Hepatic stellate cell (primary cell): ENCODE measurements at places on chromosomes 16 and 17.

DNA sequence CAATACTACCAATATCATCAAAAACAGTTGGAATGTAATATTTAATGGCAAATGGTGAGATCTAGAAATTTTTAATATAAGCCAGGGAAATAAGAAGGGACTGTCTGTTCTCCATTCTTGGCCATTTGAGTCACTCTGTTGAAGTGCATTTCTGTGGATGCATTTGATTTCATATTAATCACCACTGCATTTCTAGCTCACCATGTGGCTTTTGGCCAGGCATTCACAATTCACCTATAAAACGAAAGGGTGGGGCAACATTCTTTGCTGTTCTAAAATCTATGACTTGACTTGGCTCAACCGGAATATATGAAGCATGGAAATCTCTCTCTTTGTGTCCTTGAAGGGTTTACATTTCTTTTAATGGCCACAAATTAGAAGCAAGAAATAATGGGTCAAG is 483.0 kb downstream of the SLC39A11 start:
- DNase-seq: no peak

DNA sequence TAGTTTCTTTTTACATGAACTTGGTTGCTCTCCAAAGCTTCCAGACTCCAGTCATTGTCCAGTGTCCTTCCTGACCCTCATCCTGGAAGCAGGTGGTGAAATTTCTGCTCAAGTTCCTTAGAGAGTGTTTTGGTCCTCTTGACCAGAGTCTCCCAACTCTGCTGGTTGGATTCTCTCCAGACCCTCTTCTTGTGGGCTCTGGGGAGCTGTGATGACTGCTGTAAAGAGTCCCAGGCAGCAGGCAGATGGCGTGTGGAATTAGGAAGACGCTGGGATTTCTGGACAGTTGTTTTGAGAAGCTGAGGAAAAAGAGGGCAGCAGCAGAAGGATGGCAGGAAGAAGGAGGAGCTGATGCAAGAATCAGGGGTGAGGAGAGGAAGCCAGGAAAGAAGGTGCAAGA is 1.6 kb upstream of the SEZ6 start:
- DNase-seq: no peak

- no peak for DNase-seq
These were observed 11.9 kb downstream of the TMEM204 start for GRCh38 chr16:1545044-1546040.

DNA sequence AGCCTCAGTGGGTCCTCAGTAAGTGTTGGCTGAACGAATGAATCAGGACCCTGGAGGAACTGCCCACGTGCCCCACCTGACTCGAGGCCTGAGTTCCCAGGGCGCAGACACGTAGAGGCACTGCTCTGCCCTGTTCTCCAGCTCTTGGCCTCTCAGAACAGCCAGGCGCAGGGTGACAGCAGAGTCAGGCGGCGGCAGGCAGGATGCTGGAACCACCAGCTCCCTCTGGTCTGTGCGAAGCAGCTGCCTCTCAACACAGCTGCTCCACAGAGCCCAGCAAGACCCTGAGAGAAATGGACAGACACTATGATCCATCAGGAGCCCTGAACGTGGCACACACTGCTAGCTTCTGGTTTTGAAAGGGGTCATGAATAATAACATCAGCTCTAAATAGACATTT is 53.1 kb upstream of the BCO1 start:
- DNase-seq: no peak

DNA sequence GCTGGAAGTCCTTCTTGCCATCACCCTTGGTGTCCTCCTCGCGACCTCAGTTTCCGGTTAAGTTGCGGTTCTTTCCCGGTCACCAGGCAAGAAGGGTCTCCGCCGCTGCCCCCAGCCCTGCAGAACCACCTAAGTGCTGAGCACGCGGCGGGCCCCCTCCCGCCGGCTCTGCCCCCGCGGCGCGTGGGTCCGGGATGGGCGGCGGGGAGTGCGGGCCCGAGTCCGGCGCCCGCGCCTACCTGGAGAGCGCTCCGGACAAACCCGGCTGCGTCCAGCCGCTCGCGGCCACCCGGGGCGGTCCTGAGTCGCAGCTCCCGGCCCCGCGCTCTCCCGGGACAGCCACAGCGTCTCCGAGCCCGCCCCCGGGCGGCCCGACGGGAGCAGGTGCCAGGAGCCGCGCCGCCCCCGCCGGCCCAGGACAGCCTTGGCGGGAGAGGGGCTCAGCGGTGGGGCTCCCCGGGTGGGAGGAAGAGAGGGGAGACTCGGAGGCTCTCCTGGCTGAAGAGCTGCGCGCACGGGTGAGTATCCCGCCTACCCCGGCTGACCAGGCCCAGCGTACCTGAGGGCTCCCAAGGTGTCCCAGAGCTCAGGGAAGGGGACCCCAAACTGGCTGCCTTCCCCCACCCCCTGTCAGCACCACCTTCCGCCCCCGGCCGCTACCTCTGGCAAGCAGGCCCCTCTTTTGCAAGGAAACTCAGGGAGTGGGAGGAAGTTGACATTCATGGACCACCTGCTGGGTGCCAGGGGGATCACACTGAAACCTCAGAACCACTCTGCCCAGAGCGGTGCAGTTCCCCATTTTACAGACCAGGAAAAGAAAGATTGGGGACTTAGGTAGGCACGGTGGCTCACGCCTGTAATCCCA is 22.2 kb upstream of the C17orf113 start:
- DNase-seq: no peak

GRCh38 chr17:63716426-63716825 is 16.5 kb upstream of the LIMD2 start:
- DNase-seq: no peak

GRCh38 chr17:36547776-36548175 is 3.1 kb downstream of the GGNBP2 start:
- no peak for DNase-seq

GRCh38 chr16:75461575-75461974 is 2.9 kb downstream of the TMEM170A start:
- DNase-seq: no peak

DNA sequence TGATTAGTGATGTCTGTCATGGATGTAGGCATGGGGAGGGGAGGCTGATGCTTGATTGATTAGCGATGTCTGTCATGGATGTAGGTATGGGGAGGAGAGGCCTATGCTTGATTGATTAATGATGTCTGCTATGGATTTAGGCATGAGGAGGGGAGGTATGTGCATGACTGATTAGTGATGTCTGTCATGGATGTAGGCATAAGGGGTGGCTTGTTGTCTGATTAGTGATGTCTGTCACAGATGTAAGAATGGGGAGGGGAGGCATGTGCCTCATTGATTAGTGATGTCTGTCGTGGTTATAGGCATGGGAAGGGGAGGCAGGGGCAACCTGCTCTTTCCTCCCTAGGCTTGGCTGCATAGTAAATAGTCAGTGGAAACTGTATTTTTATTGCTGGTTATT is 409.4 kb downstream of the HAPSTR1 start:
- no peak for DNase-seq

DNA sequence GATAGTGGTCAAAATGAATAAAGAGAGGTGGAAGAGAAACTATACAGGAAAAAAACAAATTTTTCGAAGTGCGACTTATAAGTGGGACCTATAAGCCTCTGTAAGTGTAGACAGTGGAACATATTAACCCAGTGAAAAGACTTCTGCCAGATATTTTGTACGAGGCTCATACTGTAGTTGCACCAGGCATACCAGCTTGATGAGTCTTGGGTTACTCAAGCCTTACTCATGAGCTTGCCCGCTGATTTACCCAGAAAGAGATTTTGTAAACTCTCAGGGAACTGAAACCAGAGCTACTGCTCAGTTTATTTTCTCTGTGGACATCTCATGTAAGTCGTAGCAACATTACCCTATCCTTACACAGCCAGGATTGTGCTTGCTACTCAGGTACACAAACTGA is 708.0 kb upstream of the SOX9 start:
- DNase-seq: peak; percentile 79

DNA sequence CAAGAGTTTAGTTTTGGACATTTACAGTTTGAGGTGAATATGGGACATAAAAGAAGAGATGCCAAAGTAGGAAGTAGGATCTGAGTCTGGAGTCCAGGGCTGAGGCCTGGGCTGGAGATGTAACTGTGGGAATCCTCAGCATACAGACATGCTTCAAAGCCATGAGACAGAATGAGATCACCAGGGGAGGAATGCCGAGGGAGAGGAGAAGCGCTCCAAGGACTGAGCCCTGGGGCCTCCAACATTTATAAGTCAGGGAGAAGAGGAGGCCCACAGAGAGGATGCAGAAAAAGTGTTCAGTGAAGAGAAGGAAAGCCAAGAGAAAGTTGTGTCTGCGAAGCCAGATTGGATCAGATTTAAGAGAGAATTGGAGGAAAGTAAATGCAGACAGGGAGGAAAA is 277.5 kb upstream of the MYOCD start:
- peak; percentile 60 for DNase-seq

GRCh38 chr17:36878216-36878615 is 59.1 kb upstream of the LHX1 start:
- DNase-seq: no peak

DNA sequence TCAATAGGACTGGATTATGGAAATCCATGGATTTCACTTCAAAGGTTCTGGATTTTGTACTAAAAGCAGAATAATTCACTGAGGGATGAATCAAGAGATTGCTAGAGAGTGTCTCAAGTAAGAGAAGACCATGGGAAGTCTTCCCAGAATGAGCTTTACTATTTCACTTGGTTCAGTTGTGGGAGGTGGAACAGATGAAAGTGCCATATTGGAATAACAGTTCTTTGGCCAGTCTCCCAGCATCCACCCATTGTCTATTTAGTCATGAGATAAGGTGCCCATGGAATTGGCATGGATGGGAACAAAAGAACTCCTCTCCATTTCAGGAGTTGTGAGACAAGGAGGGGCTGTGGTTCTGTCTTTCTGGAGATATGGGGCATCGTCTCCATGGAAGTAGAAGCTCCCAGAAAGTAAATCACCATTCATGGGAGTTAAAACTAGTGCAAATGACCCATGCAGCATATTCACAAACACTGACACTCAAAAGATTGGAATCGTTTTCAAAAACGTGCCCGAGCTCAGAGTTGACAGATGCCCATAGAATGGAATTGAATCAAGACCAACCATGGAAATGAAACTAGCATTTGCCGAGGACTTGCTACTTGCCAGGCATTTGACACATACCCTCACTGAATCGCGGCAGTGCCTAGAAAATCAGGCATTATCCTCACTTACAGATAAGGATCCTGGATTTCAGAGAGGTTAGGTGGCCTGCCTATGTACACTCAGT is 36.2 kb upstream of the CLEC3A start:
- DNase-seq: no peak

- DNase-seq: no peak
These were observed 36.7 kb downstream of the PIEZO1 start for GRCh38 chr16:88748364-88748763.

GRCh38 chr17:72294487-72294893 is 173.7 kb downstream of the SOX9 start:
- no peak for DNase-seq

GRCh38 chr16:20049831-20050230 is 23.9 kb downstream of the GPR139 start:
- DNase-seq: no peak

DNA sequence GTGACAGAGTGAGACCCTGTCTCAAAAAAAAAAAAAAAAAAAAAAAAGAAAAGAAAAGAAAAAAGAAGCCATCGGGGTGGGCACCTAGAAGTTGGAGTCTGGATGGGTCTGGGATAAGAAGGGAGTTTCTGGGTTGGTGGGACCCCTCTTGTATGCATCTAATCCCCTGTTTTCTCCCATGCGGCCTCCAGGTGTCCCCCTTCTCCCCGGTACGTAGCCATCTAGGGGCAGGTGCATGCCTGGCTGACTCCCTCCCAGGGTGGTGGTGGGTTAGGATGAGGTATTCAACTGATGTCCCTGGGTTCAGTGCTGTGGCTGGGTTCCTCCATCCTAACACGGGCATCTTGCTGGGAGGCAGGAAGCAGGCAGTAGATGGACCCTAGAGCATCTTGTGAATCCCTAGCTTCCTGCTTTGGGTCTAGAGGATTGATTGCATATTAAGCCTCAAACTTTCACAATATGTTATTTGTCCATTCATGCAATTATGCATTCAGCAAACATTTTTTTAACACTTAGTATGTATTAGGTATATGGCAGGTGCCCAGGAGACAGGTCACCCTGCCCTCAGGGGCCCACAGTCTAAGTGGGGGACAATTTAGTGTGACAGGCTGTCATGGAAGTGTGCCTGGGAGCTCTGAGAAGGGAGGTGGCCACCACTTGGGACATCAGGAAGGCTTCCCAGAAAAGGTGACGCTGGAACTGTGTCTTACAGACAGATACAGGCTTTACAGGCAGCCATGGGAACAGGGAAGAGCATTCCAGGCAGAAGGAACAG is 13.1 kb downstream of the FMNL1 start:
- DNase-seq: no peak

DNA sequence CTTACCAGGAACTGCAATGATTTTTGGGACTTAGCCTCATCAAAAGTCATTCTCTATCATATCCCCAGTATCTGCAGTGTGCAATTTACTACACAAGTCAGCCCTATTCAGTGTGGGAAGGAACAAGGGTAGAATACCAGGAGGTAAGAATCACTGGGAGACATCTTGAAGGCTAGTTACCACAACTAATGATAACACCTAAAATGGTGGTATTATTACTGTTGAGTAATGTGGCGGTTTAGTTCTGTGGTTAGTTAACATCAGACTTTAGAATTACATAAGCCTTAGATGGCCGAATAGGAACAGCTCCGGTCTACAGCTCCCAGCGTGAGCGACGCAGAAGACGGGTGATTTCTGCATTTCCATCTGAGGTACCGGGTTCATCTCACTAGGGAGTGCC is 567.9 kb upstream of the CDH11 start:
- no peak for DNase-seq

- no peak for DNase-seq
These were observed 508.9 kb downstream of the WWOX start for GRCh38 chr16:78608305-78608776.

GRCh38 chr16:82160226-82160625 is 9.8 kb downstream of the MPHOSPH6 start:
- DNase-seq: no peak

- DNase-seq: peak; percentile 4
These were observed 13.1 kb downstream of the ABCA9 start for GRCh38 chr17:69047368-69048263.

GRCh38 chr17:40178021-40178601 is 841 bp downstream of the RAPGEFL1 start:
- DNase-seq: no peak

DNA sequence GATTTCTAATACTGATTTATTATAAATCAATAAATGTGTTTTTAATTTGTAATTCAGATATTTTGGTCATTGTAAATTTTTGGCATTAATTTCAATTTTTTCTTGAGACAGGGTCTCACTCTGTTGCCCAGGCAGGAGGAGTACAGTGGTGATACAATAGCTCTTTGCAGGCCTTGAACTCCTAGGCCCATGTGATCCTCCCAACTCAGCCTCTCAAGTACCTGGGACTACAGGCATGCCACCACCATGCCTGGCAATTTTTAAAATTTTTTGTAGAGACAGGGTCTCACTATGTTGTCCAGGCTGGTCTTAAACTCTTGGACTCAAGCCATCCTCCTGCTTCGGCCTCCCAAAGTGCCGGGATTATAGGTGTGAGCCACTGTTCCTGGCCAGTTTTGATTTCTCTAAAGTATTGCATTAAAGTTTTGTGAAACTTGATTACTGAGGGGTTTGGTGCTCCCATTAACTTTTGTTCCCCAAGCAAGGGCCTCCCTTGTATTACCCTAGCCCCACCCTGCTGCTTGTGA is 5.2 kb upstream of the TFAP4 start:
- DNase-seq: no peak

GRCh38 chr17:15973834-15974233 is 25.7 kb downstream of the ZSWIM7 start:
- no peak for DNase-seq

- peak; percentile 98 for DNase-seq
These were observed 11.8 kb downstream of the GRB2 start for GRCh38 chr17:75393523-75394331.
